ENCODE measurements at places on chromosomes 3 and 15. TPM values are rescaled to one million over a fixed set of nuclear protein-coding genes. Genes with fewer than 3 reads are reported as not detected.

The GOLGA6L7 gene
- total RNA-seq = not detected

The EFHB gene
- total RNA-seq = 1.8 TPM

The UBAP1L gene
- 22.0 TPM for total RNA-seq

The C2CD4A gene
- not detected for total RNA-seq

The XIRP1 gene
- 4.5 TPM for total RNA-seq

The ZDHHC3 gene
- 47.1 TPM for total RNA-seq

The AMT gene
- total RNA-seq = 13.3 TPM

The GRAMD2A gene
- total RNA-seq = 0.66 TPM

The MCF2L2 gene
- total RNA-seq = 21.3 TPM

The MAGEL2 gene
- 6.7 TPM for total RNA-seq

The DAZL gene
- total RNA-seq = not detected

The GOLGA6A gene
- 0.49 TPM for total RNA-seq

The RARRES1 gene
- 11.8 TPM for total RNA-seq

The CLDN16 gene
- total RNA-seq = 0.16 TPM

The CSPG5 gene
- total RNA-seq = 81.9 TPM

The GOLGA6B gene
- total RNA-seq = not detected

The PRICKLE2 gene
- 126 TPM for total RNA-seq

The ILDR1 gene
- total RNA-seq = 0.99 TPM

The SHC4 gene
- 4.3 TPM for total RNA-seq
